ENCODE measurements at places on chromosomes 4 and X.

- DNase-seq, result no peak
Measured at GRCh38 chr4:104989371-104989770, 157.3 kb upstream of the TET2 start.

- DNase-seq, result peak; percentile 15
Measured at GRCh38 chr4:91243132-91243531, 1060.6 kb upstream of the GRID2 start.

- no peak for DNase-seq
Measured at GRCh38 chr4:123127218-123127617, 204.8 kb upstream of the NUDT6 start.

DNA sequence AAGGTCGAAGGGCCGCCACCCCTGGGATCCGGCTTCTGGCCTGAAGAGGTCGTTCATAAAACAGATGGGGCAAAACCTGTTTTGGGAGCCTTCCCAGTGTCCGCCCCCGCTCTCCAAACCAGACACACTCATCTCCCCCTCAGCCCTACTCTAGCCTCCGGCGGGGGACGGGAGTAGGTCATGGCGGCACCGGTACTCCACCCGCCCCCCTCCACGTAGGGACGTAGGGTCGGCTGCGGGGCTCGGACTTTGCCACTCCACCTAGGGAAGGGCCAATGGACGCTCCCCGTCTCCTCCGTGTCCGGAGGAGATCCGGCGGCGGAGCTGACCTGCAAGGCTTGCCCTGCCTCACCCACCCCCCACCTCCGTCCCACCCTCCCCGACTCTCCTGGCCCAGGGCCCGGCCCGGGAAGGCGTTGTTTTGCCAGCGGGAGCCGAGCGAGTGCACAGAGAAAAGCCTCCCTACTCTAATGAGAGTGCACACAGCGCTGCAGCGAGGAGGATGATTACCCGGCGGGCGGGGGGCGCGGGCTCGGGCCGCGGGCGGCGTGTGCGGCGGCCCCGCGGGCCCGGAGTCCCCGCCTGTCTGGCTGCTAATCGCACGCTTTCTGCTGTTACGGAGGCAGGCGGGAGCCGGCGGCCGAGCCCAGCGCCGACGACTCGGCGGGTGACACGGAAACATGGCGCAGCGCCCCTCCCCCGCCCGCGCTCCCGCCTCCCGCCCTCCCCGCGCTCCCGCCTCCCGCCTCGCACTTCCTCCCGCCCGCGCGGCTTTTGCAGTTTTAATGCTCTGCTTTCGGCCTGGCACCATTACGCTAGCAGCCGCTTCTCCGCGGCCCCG, 8.3 kb upstream of the BCOR start:
- no peak for DNase-seq

DNA sequence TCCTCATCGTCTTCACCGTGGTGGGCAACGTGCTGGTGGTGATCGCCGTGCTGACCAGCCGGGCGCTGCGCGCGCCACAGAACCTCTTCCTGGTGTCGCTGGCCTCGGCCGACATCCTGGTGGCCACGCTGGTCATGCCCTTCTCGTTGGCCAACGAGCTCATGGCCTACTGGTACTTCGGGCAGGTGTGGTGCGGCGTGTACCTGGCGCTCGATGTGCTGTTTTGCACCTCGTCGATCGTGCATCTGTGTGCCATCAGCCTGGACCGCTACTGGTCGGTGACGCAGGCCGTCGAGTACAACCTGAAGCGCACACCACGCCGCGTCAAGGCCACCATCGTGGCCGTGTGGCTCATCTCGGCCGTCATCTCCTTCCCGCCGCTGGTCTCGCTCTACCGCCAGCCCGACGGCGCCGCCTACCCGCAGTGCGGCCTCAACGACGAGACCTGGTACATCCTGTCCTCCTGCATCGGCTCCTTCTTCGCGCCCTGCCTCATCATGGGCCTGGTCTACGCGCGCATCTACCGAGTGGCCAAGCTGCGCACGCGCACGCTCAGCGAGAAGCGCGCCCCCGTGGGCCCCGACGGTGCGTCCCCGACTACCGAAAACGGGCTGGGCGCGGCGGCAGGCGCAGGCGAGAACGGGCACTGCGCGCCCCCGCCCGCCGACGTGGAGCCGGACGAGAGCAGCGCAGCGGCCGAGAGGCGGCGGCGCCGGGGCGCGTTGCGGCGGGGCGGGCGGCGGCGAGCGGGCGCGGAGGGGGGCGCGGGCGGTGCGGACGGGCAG, 792 bp downstream of the ADRA2C start:
- no peak for DNase-seq

- DNase-seq, result peak; percentile 2
Measured at GRCh38 chr4:22897520-22898108, 204.9 kb downstream of the GBA3 start.

- no peak for DNase-seq
Measured at GRCh38 chr4:36990128-36990872, 254.2 kb upstream of the NWD2 start.

- DNase-seq, result no peak
Measured at GRCh38 chr4:79181190-79181589, 144.7 kb downstream of the NAA11 start.

DNA sequence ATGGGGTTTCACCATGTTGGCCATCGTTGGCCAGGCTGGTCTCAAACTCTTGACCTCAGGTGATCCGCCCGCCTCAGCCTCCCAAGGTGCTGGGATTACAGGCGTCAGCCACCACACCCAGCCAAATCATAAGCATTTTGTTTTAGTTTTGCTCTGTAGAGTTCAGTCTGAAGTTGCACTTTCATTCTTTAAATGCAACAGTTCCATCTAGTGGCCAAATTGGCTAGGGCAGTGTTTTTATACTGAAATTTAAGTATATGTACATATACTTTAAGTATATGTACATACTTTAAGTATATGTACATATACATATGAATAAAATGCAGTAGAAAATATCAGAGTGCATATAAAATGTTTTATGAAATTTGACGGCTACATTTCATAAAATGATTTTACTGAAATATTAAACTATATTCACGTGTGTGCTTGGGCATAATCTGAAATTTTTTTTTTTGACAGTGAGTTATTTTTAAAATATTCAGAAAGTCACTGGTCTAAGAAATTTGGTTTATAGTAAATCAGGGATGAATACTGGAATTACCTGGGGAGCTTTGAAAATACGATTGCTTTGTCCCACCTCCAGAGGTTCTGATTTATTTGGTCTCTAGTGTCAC, 145.5 kb downstream of the NWD2 start:
- no peak for DNase-seq

DNA sequence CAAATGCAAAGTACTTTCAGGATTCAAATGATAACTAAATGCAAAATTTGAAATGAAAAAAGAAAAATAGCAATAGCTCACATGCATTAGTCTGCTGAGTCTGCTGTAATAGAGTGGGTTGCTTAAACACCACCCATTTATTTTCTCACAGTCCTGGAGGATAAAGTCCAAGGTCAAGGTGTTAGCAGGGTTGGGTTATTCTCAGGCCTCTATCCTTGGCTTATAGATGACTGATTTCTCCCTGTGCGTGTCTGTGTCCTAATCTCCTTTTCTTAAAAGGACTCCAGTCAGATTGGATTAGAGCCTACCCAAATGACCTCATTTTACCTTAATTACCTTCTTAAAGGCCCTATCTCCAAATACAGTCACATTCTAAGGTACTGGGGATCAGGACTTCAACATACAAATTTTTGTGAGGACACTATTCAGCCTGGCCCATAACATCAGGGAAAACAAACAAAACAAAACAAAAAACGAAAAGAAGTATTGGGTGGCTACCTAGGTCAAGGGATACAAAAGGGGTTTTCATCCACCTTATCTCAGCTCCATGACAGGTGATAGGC, 6.3 kb upstream of the TBL1X start:
- DNase-seq, result no peak

DNA sequence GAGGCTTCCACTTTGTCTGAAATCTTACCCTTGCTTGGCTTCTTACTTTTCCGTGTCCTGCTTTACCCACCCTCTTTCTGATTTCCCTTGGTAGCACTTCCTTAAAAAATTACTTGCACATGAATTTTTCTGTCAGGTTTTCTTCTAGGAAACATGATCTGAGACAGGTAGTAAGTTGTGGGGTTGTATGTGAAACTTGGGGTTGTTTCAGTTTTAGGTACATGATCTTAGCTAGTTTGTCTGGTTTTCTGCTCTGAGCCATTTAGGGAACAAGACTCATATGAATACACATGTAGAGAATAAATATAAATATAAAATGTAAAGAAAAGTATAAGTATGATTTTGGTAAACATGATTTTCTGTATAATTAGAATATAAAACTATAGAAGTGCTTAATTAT, 17.4 kb upstream of the ARMCX2 start:
- DNase-seq, result no peak

- DNase-seq, result no peak
Measured at GRCh38 chr4:73006286-73006990, 63.1 kb downstream of the COX18 start.
